ENCODE measurements at places on chromosomes 7 and 10. TPM values are rescaled to one million over a fixed set of nuclear protein-coding genes. Genes with fewer than 3 reads are reported as not detected.

DNA sequence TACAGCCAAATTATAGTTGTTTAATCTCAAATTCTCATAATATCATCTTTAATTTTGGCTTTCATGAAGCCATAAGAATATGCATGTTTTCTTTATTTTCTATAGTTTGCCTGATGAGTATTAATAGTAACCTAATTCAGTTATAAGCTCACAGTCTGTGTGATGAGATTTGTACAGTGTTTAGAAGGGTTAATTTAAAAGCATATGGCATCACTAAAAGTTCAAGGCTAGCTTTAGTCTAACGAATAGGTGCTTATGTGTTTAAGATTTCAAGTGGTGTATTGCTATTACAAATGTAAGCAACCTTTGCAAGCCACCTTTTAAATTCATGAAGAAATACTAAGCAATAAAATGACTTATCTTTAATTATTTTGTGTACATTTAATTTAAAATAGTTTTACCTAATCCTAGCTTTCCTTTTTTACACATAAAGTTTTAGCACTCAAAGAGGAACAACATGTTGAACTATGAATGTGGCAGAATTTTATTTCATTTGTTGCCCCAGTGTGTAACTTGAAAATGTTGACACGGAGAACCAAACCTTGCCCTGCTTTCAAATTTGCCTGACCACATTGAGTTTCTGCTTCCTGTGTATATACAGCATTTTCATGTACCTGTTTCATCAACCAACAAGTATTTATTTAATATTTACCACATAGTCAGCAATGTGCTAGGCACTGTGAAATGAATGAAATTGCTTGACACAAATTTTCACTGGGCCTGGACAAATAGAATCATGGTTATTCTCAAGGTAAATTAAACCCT lies 41.5 kb downstream of the TET1 start:
- H3K27me3 ChIP-seq = no peaks in the 10 kb centered on the region
- no peak for DNase-seq
- H3K27ac ChIP-seq = no peak overlapping the region
- no peaks in the 10 kb centered on the region for H3K36me3 ChIP-seq
- peaks cover 27% of the 10 kb centered on the region for H3K4me1 ChIP-seq

GRCh38 chr7:37510043-37510634 lies 61.5 kb upstream of the ELMO1 start:
- H3K4me3 ChIP-seq = no peak overlapping the region
- no peak overlapping the region for H3K27ac ChIP-seq
- no peaks in the 10 kb centered on the region for H3K27me3 ChIP-seq

DNA sequence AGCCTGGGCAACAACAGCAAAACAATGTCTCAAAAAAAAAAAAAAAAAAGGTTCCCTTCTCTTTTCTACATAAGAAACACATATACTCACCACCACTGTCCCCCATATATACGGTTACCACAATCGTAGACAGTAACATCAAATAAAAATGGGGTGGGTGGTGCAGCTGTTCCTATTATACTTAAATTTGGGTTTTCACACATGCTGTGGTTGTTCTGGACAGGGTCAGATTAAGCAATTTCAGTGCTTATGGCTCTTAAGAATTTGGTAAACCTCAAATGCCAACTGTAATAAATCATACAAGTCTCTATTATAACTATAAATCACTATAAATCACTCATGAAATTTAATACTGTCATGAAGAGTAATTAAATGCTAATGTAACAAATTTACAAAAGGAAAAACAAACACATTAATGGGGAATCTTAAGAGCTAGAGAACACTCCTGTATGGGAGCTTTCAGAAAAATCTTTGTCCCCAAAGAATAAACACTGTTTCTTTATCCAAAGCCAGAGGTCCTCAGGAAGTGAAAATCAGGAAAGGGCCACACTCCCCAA lies 143.6 kb downstream of the GLI3 start:
- no peak overlapping the region for H3K4me3 ChIP-seq
- DNase-seq = no peak
- no peaks in the 10 kb centered on the region for H3K36me3 ChIP-seq
- peaks cover 24% of the 10 kb centered on the region for H3K4me1 ChIP-seq

DNA sequence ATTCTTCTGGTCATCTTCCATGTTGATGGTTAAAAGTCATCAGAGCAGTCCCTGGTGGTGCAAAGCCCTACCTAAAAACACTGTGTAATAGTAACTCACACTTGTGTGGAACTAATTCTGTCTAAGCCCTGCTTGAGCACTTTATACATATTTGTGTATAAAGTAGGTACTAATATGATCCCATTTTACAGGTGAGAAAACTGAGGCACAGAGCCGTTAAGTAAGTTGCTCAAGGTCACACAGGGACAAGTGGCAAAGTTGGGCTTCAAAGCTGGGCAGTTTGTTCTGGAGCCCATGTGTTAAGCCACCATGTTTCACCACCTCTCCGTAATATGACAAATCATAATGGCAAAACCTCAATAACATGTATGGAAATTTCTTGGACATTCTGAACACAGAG lies 48.1 kb downstream of the BPGM start:
- no peaks in the 10 kb centered on the region for H3K36me3 ChIP-seq
- peak overlapping the region; percentile 86 for H3K27ac ChIP-seq
- no peaks in the 10 kb centered on the region for H3K27me3 ChIP-seq
- no peak for DNase-seq

DNA sequence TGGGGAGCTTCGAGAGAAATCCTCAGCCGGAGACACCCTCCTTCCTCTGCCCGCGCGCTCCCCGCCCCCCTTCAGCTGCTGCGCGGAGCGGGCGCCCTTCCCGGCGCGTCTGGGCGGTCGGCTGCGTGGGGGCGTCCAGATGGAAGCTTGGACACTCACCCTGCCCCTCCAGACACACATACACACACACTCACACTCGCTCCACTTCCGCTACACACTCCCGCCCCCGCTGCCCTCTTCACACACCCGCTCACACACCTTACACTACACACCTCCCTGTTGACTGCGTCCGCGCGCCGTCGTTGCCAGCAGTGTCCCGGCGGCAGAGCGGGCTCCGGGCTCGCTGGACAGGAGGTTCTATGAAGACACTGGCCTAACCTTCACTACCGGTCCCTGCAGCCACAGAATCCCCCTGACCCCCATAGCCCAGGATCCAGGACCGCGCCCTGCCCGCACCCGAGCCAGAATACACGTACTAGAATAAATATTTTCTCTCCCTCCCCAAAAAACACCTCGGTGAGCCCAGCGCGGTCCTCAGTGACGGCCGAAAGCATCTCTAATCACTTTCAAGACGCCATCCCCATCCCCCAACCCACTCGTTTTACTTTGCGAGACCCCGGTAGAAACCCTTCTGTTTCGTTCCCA lies 1.1 kb upstream of the EGR2 start:
- peaks cover 10% of the 10 kb centered on the region for H3K4me1 ChIP-seq
- H3K27me3 ChIP-seq = 0 out of 2 replicates have a peak, but pooled peaks cover 4% of the 10 kb centered on the region
- H3K4me3 ChIP-seq = peak overlapping the region; percentile 88
- peak overlapping the region; percentile 43 for H3K27ac ChIP-seq

GRCh38 chr7:46226860-46227259 lies 305.8 kb upstream of the IGFBP3 start:
- no peaks in the 10 kb centered on the region for H3K27me3 ChIP-seq
- peaks cover 21% of the 10 kb centered on the region for H3K4me1 ChIP-seq
- H3K27ac ChIP-seq = no peak overlapping the region
- DNase-seq = peak; percentile 24

GRCh38 chr7:72429316-72429715 lies 17.2 kb upstream of the CALN1 start:
- no peak overlapping the region for H3K27ac ChIP-seq
- no peaks in the 10 kb centered on the region for H3K4me1 ChIP-seq
- DNase-seq = no peak

DNA sequence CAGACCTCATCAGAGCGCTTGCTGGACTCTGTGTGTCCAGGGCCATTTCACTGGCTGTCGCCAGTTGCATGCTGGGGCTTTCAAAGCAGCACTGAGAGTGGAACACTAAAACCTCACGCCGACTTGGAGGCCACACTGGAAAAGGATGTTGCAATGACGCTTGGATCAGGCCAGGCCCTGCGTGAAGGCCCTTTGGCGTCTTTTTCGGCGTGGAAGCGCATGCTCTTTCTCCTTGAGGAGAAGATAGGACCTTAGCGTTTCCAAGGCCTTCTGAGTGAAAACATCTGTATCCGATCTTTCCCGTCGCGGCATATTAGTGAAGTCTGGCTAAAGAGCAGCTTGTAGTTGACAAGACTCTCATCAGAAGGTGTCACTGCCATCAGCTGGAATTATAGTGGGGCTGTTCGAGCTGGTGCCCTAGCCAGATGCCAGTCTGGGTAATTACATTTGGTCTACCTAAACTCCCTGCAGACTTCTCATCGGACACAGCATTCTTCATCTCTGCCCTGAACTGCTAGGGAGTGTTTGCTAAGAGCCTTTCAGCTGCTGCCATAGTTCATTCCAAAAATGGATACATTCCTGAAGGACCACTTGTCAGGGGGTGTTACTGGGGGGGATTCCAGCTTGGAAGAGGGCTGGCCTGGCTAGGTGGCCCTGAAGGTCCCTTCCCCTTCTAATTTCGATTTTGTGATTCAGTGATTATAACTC lies 167.7 kb upstream of the TCF7L2 start:
- peaks cover 5% of the 10 kb centered on the region for H3K4me1 ChIP-seq
- H3K27ac ChIP-seq = no peak overlapping the region
- H3K27me3 ChIP-seq = no peaks in the 10 kb centered on the region
- peak; percentile 9 for DNase-seq
- no peaks in the 10 kb centered on the region for H3K36me3 ChIP-seq
- H3K4me3 ChIP-seq = no peak overlapping the region

DNA sequence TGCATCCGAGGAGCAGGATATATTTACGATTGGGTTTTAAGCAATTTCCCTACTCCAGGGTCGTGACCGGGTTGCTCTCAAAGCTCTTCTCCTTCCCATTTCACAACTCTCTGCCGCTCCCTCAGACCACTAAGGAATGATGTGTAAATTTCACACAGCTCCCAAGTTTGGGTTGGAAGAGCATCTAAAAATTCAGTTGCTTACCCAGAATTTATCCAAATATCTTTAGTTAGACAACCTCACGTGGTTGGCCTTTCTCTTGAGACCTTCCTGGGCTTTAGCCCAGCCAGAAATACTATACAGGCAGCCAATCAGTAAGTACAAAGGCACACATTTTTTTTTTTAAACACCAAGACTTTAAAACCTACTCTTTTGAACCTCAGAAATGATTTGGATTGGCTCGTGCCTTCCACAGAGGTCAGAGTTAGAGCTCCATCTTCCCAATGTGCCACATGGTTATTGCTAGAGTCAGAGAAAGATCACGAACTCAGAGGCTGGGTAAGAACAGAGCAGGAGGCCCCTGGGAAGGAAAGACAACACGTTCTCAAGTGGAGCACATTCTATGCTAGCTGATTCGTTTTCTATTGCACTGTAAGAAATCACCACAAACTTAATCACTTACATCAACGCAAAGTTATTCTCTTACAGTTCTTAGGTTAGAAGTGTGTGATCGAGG lies 335.4 kb upstream of the MGMT start:
- no peaks in the 10 kb centered on the region for H3K36me3 ChIP-seq
- H3K4me3 ChIP-seq = no peak overlapping the region
- no peaks in the 10 kb centered on the region for H3K27me3 ChIP-seq

The ITIH5 gene
- total RNA-seq = not detected

The MYPN gene
- 14.5 TPM for total RNA-seq

The TMEM236 gene
- 0.11 TPM for total RNA-seq

The MBL2 gene
- total RNA-seq = not detected
